ENCODE measurements at places on chromosomes 16 and 17. TPM values are rescaled to one million over a fixed set of nuclear protein-coding genes. Genes with fewer than 3 reads are reported as not detected.

DNA sequence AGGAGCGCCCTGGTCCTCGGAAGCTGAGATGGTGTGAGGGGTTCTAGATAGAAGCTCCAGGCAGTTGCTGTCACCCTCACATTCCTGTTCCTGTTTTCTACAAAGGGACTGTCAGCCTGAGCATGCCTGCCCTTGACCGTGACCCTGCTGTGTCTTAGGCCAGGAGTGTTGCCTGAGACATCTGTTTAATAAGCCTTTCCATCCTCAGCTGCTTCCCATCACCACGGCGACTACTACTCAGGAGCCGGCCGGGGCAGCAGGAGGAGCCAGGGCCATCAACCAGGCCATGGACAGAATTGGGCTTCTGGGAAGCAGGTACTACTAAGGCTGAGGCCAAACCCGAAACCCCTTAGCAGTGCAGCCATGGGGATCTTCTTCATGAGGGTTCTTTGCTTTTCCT, 151.4 kb downstream of the KATNIP start:
- H3K4me1 ChIP-seq = peaks cover 5% of the 10 kb centered on the region
- H3K27me3 ChIP-seq = no peaks in the 10 kb centered on the region
- H3K4me3 ChIP-seq = no peak overlapping the region
- H3K27ac ChIP-seq = no peak overlapping the region

- no peak overlapping the region for H3K4me3 ChIP-seq
- H3K4me1 ChIP-seq = peaks cover 4% of the 10 kb centered on the region
- no peak overlapping the region for H3K27ac ChIP-seq
These were observed 30.2 kb downstream of the OR1D5 start for GRCh38 chr17:3033248-3033640.

GRCh38 chr17:46885415-46886309, 34.3 kb downstream of the WNT9B start:
- peaks cover 43% of the 10 kb centered on the region for H3K27me3 ChIP-seq
- H3K27ac ChIP-seq = no peak overlapping the region
- H3K36me3 ChIP-seq = no peaks in the 10 kb centered on the region

DNA sequence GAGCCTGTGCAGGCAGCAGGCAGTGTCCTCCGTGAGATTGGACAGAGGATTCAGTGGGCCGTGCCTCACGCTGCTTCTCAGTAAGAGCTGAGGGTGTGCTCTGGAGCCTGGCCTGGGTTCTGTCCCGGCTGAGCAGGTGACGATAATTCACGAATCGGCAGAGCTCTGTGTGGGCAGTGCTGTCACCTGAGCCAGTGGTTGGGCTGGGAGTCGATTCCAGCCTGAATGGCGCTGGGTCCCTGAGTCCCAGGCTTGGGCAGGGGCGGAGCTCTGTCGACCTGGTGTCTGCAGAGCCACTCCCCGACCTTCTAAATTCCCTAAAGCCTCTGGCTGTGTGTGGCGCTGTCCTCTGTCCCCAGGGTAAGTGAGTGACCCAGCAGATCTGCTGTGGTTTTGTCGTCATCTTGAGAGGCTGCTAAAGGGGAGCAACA, 8.4 kb downstream of the ACSF3 start:
- H3K4me1 ChIP-seq = peaks cover 6% of the 10 kb centered on the region
- H3K27ac ChIP-seq = no peak overlapping the region
- H3K4me3 ChIP-seq = no peak overlapping the region
- no peak for DNase-seq

Gene CHRNE
- total RNA-seq = 0.27 TPM

Gene METTL26
- total RNA-seq = 69.8 TPM

GRCh38 chr17:12407495-12408252, 258.0 kb upstream of the MYOCD start:
- DNase-seq = no peak
- no peaks in the 10 kb centered on the region for H3K27me3 ChIP-seq
- no peaks in the 10 kb centered on the region for H3K36me3 ChIP-seq
- no peak overlapping the region for H3K27ac ChIP-seq
- H3K4me3 ChIP-seq = no peak overlapping the region
- peaks cover 12% of the 10 kb centered on the region for H3K4me1 ChIP-seq

GRCh38 chr16:49858200-49859124, 2.5 kb upstream of the ZNF423 start:
- H3K27ac ChIP-seq = no peak overlapping the region
- H3K4me3 ChIP-seq = peak overlapping the region; percentile 66
- H3K36me3 ChIP-seq = peaks cover 2% of the 10 kb centered on the region
- no peak for DNase-seq

DNA sequence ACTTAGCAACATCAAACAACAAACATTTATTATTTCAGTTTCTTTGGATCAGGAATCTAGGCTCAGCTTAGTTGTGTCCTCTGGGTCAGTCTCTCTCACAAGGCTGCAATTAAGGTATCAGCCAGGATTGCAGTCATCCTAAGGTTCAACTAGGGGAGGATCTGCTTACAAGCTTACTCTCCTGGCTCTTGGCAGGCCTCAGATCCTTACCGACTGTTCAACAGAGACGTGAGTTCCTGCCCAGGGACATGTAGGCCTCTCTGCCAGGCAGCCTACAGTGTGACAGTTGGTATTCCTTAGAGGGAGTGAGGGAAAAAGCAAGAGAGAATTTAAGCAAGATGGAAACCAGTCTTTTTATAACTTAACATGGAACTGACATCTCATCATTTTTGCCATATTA, 294.0 kb downstream of the ZFHX3 start:
- no peak overlapping the region for H3K4me3 ChIP-seq
- H3K27ac ChIP-seq = no peak overlapping the region
- H3K27me3 ChIP-seq = no peaks in the 10 kb centered on the region
- H3K4me1 ChIP-seq = peaks cover 11% of the 10 kb centered on the region
- H3K36me3 ChIP-seq = peaks cover 1% of the 10 kb centered on the region
- DNase-seq = no peak

GRCh38 chr17:21174186-21174585, 39.8 kb downstream of the TMEM11 start:
- H3K27ac ChIP-seq = no peak overlapping the region
- no peaks in the 10 kb centered on the region for H3K4me1 ChIP-seq

DNA sequence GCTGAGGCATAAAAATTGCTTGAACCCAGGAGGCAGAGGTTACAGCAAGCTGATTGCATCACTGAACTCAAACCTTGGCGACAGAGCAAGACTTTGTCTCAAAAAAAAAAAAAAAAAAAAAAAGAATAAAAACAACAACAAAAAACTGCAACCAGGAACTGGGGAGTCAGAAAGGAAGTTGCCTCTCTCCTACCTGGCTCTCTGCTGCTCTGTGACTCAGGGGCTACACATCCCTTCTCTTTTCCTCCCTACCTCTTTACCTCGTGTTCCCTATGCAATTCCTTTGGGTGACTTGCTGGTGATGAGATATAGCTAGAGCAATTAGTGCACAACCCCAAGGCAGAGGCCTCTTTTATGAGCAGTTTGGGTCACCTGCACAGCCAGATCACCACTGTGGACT, 95.9 kb downstream of the ABCC1 start:
- H3K4me3 ChIP-seq = no peak overlapping the region
- H3K36me3 ChIP-seq = peaks cover 60% of the 10 kb centered on the region
- H3K27ac ChIP-seq = no peak overlapping the region
- no peaks in the 10 kb centered on the region for H3K27me3 ChIP-seq
- DNase-seq = no peak
- peaks cover 14% of the 10 kb centered on the region for H3K4me1 ChIP-seq

DNA sequence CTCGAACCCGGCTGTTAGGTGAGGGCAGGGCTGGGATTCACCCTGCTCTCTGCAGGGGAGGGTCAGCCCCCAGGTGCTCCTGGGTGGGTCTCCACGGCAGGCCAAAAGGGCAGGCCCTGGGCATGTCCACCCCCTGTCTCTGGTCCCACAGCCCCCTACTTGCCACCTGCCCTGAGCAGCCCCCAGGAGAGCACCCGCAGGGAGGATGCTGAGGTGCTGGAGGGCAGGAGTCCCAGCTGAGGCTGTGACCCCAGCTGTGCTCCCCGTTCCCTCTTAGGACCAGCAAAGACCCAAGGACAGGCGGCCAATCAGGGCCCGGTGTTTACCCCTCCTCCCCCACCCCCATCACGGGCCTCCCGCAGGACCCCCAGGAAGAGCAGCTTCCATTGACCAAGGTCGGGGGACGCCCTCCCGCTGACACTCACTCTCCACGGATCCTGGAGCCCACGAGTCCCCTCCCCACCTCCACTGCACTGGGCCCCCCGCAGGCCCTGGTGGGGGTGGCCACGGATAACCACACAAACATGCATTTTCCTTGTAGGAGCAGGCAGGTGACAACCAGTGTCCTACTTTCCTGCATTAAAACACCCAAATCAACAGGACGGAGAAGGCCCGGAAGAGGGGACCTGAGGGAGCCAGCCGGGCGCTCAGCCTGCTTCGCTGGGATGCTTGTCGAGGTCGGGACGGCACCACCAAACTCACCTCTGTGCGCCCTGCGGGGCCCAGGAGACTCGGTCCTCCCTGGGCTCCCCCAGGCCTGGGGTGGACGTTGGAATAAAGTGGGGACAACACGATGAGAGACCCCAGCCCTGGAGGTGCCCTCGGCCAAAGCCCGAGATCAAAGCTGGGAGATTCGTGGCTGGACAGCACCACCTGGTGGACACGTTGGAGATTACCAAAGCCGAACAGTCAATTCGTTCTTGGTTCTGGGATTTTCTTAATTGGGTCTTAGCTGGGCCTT, 22.5 kb upstream of the ENPP7 start:
- no peak for DNase-seq
- H3K27me3 ChIP-seq = peaks cover 11% of the 10 kb centered on the region
- peaks cover 2% of the 10 kb centered on the region for H3K4me1 ChIP-seq
- H3K4me3 ChIP-seq = no peak overlapping the region
- no peaks in the 10 kb centered on the region for H3K36me3 ChIP-seq

DNA sequence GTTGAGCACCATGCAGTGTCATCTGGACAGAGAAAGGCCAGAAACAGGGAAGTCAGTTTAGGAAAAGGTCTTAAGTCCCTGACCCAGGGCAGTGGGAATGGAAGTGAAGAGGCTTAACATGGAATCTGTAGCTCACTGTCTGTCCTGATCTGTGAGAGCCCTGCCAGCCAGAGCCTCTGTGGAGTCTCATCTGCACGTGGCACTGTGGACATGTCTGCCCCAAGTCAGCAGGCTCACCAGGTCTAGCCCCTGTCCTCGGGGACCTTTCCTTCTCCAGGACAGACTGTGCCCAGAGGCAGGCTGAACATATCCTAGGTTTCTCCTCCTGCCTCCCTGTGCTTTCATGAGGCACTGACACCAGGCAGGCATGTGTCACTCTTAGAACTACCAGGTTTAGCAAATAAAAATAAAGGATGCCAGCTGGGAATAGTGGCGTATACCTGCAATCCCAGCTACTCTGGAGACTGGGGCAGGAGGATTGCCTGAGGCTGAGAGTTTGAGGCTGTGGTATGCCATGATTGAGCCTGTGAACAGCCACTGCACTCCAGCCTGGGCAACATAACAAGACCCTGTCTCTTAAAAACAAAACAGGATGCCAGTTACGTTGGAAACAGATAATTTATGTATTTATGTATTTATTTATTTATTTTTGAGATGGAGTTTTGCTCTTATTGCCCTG, 22.4 kb downstream of the UNK start:
- no peak overlapping the region for H3K4me3 ChIP-seq
- H3K27ac ChIP-seq = no peak overlapping the region
- H3K36me3 ChIP-seq = no peaks in the 10 kb centered on the region
- H3K4me1 ChIP-seq = peaks cover 16% of the 10 kb centered on the region
- H3K27me3 ChIP-seq = no peaks in the 10 kb centered on the region

Gene CX3CL1
- total RNA-seq = 2.3 TPM

Gene ACSM2A
- not detected for total RNA-seq
